HS-27A (cell line): ENCODE measurements at places on chromosomes 11 and 22.

DNA sequence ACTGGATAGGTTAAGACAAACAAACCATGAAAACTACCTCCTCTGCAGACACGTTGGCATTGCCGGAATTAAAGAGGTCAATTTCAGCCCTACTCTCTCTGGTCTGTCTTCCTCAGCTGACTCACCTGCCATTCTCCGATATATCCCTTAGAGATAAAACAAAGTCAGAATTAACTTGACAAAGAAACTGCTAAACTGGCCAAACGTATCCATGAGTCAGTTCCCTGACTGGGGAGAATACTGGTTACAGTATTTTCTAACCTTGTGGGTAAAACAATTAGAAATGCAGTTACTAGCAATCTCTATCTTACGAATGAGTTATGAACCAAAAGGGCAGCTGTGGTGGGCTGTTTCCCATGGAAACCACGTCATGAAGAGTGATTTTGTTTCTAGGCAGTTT, 96.2 kb downstream of the RDX start:
- DNase-seq, result no peak

- no peak for DNase-seq
Measured at GRCh38 chr22:28237112-28237511, 318.1 kb upstream of the PITPNB start.

GRCh38 chr11:66488957-66489356, 8.7 kb downstream of the DPP3 start:
- no peak for DNase-seq

GRCh38 chr11:72432347-72433287, 1.7 kb downstream of the CLPB start:
- DNase-seq, result no peak

GRCh38 chr22:27719535-27720227, 81.9 kb downstream of the MN1 start:
- no peak for DNase-seq

- DNase-seq, result no peak
Measured at GRCh38 chr22:38524429-38524828, 18.3 kb upstream of the DDX17 start.

DNA sequence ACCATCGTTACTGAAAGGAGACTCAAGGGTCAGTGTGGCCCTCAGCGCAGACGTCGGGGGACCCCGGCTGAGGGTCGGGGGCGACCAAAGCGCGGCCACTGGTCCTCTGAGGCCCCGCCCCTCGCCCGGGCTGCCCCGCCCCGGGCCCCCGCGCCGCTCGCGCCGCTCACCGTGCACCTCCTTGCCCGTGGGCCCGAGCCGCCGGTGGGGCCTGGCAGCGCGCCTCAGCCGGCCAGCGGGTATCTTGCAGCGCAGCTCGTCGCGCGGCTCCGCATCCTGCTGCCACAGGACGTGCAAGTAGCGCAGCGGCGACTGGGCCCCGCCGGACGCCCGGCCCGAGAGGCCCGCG, 419 bp downstream of the ANKRD54 start:
- no peak for DNase-seq

- no peak for DNase-seq
Measured at GRCh38 chr11:19196432-19196831, 5.4 kb downstream of the CSRP3 start.

GRCh38 chr11:133898770-133899115, 53.4 kb upstream of the SPATA19 start:
- no peak for DNase-seq

GRCh38 chr11:7418061-7418460, 67.2 kb upstream of the OLFML1 start:
- no peak for DNase-seq

- no peak for DNase-seq
Measured at GRCh38 chr22:25351631-25352293, 132.3 kb downstream of the CRYBB2 start.

GRCh38 chr11:117863383-117863782, 13.1 kb downstream of the FXYD6 start:
- no peak for DNase-seq

- DNase-seq, result no peak
Measured at GRCh38 chr11:103870821-103871309, 165.6 kb upstream of the DDI1 start.

- no peak for DNase-seq
Measured at GRCh38 chr11:69193629-69194028, 37.9 kb downstream of the SMIM38 start.

DNA sequence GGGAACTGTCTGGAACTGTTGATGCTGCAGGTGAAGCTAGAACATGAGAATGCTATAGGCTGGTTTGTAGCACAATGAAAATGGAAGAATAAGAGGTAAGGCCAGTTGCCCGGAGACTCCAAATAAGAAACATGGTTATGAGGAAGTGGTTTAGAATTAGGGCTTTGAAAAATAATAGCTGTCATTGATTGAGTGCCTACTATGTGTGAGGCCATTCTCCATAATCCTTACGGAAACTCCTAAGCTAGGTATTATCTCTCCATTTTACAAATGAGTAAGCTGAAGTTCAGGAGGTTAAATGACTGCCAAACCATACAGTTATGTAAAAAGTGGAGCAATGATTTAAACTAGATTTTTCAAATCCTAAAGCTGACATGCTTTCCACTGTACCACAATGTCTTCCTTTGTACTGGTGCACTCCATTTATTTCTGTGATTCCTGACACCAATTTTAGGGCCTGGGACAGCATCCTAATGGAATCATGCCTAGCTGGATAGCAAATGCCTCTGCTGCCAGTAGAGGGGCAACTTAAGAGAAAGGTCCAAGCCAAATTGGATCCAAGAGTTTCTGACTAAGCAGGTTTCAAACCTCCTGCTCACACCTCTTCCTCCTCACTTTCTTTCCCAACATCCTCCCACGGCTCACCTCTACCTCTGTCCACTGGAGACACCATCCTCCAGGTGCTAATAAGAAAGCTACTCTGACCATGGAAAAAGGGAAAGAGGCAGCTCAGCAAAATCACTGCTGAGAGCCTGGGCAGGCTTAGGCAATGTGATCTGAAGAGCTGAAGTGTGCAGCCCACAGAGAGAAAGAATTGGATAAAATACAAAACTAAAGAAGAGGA, 46.9 kb upstream of the PICALM start:
- no peak for DNase-seq

DNA sequence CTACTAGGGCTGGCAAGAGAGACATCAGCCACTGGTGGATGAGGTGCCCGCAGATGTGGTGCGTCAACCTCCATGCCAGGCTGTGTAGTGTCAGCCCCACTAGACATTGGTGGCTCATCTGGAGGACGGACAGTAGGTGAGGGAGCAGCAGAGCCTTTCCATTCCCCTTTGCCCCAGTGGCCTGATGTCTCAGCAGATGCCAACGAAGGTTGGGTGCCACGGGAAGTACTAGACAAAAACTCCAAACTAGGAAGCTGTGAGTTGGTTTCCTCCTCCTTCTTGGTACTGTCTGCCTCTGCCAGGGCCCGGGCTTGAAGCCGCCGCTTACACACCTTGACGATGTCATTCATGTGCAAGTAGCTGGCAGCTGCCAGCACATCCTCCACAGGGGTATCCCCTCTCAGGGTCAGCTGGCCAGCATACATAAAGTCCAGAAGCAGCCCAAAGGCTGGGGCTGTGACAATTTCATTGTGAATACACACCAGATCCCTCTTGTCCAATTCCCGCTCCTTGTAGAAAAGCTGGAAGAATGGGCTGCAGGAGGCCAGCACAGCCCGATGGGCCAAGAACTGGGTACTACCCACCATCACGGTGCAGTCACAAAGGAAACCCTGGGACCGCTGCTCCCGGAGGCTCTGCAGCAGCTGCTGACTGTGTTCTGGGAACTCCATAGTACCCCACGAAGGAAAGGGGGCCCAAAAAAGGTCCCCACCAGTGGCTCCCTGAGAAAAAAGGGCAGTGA, 795 bp downstream of the ZBTB3 start:
- DNase-seq, result no peak

DNA sequence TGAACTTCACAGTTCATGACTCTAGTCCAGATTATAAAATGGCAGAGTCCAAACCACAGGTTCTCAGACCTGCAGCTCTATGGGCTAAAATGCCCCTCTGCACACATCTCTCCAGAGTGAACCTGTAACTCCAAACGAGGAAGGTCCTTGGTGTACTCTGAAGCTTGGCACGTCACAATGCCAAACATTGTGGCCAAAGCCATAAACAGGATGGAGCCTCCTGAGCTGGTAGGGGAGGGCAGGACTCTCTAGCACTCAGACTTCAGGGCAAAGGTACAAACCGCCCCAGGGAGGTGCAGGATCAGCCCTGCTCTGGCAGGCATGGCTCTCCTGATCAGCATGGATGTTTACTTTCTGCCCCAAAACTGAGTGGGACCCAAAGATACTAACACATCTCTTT, 2.3 kb downstream of the SCUBE2 start:
- no peak for DNase-seq

DNA sequence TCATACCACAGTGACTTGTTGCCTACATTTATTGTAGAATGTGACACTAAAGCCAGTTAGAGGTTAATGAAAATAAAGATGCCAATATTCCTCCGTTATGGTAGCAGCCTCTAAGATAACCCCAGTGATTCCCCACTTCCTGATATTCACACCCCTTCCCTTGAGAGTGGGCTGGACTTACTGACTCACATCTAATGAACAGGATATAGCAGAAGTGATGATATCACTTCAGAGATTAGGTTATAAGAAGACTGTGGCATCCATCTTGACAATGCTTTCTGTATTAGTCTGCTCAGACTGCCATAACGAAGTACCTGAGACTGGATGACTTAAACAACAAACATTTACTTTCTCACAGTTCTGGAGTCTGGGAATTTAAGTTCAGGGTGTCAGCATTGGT, 149.6 kb upstream of the MTNR1B start:
- DNase-seq, result no peak

DNA sequence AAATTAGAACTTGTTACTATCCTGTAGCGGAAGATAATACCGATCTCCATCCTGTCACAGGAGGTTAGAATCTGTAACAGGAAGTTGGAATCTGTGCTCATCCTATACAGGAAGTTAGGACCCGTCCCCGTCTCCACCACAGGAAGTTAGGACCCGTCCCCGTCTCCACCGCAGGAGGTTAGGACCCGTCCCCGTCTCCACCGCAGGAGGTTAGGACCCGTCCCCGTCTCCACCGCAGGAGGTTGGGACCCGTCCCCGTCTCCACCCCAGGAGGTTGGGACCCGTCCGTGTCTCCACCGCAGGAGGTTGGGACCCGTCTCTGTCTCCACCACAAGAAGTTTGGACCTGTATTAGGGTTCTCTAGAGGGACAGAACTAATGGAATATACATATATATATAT, 52.2 kb downstream of the FBLN1 start:
- DNase-seq, result no peak

- DNase-seq, result no peak
Measured at GRCh38 chr11:8375460-8375859, 111.8 kb upstream of the LMO1 start.

DNA sequence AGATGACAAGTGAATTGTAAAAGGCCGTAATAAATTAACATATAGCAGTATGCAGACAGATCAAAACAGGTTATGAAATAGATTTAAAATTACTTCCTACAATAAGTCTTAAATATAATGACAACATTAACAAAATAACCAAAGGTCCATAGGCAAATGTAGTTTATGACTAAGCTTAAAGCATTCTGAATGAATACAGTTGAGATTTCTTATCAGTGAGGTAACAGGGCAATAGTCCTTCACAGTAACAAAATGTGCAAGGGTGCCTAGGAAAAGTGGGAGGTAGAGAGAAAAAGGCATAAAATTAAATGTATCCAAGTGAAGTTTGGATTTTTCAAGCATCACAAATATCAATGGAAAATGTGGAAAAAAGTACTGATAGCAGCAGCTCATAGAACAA, 20.9 kb upstream of the P4HA3 start:
- no peak for DNase-seq

DNA sequence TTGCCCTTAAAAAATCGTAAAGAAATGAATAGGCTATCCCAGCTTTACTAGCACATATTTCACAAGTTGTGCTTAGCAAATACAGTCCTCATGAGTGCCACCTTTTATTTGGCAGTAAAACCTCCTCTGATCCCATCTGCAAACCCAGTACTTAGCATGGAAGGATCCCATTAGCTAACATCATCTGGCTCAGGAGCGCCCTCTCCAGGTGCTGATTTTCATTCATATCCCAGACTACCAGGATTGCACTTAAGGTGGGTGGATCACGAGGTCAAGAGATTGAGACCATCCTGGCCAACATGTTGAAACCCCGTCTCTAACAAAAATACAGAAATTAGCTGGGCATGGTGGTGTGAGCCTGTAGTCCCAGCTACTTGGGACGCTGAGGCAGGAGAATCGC, 76.1 kb upstream of the PAX6 start:
- DNase-seq, result no peak

GRCh38 chr11:118338637-118339061, 3.9 kb downstream of the CD3D start:
- no peak for DNase-seq

GRCh38 chr11:123493349-123494063, 63.4 kb downstream of the GRAMD1B start:
- no peak for DNase-seq

DNA sequence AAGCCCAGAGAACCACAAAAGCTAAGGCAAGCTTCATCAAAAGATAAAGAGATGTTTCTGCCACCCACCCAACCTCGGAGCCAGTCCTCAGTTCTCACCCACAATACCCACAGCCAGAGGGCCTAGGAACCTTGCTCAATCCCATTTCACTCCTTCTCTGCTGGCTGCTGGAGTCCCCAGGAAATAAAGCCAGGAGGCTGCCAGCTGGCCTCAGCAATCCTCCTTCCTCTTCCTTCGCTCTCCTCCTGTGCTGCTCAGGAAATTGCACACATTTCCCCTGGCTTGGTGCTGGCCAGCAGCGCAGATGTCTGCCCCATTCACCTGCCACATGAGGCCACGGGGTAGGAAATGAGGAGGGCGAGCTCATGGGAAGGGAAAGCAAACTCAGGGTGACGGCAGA, 91.8 kb upstream of the LDLRAD3 start:
- DNase-seq, result no peak

DNA sequence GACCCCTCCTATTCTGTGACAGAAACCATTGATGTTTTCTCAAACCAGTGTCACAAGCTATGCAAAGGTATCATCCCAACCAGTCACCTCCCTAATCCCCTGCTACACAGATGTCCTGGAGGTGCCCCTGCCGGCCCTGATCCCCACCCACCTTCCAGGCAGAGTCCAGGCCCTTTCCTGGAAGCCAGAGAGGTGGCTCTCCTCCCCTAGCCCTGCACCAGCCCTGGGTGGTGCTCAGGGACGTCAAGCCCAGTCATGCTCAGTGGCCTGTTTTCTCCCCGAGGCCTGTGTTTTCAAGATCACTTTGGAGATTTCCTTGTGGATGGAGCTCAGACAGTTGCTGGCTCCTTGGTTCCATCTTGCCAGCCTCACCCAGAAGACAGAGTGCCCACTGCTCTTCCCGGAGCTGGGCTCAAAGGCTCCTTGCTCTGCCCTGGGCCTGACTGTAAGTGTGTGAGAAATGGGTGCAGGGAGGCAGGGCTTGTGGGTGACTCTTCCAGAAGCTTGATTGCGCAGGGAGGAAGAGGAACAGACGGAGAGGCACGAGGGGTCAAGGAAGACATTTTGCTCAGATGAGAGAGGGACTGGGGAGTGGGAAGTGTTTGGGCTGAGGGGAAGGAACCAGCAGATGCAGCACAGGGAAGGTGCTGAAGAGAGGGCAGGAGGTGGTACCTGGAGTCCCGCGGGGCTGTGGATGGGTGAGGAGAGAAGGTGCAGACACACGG, 11.3 kb downstream of the P2RY6 start:
- DNase-seq, result no peak

GRCh38 chr22:26065847-26066246, 103.4 kb upstream of the SEZ6L start:
- no peak for DNase-seq

GRCh38 chr22:20080445-20080775, 369 bp downstream of the DGCR8 start:
- no peak for DNase-seq

GRCh38 chr22:49449811-49450446, 377.7 kb downstream of the BRD1 start:
- no peak for DNase-seq
